AG04450 (cell line): ENCODE measurements at places on chromosomes 13 and 19.

GRCh38 chr13:82480415-82480814 lies 1401.9 kb downstream of the SLITRK1 start:
- DNase-seq: no peak

GRCh38 chr13:24854311-24854710 lies 90.3 kb downstream of the RNF17 start:
- DNase-seq: no peak

DNA sequence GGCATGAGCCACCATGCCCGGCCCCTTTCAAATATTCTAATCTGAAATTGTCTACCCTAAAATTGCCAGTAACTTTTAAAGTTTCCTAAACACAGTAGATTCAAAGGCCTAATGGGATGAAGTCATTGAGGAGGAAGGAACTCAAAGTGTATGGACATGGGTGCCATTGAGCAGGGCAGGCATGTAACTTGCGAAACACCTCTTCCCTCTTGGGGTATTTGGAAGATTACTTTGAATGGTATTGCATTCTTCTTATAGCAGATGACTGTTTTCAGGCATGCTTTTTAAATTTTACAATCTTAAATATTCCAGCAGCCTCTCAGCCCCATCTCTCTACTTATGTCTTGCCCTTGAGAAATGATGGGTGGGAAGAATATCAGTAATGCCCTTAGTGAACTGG lies 21.0 kb downstream of the TM9SF2 start:
- DNase-seq: no peak

- DNase-seq: no peak
These were observed 27.4 kb downstream of the FCGBP start for GRCh38 chr19:39906820-39907611.

DNA sequence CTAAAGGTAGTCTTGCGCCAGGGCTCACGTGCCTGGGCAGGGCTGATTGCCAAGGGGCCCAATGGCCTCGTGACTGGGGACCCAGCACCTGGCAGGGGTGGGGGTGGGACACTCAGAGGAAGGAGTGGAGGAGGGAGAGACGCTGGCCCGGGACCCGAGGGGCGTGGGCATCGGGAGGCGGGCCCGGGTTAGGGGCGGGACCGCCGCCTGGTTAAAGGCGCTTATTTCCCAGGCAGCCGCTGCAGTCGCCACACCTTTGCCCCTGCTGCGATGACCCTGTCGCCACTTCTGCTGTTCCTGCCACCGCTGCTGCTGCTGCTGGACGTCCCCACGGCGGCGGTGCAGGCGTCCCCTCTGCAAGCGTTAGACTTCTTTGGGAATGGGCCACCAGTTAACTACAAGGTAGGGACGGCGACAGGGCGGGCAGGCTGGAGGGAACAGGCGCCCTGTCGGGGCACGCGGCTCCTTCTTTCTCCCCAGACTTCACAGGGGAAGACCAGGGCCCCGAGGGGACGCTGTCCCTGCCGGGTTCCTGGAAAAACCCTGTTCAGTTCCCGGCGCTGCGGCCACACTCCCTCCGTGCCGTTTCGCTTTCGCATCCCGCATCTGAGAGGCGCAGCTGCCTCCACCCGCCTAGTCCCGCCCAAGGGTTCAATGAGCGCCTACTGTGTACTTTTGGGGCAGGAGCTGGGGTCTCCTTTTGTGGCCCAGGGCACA lies at the start of gene IFI30:
TSS of gene IFI30 (plus strand) at position 242 of the 717 bp plus-strand sequence. CDS start at position 271, 29 bp downstream.
- DNase-seq: no peak

- DNase-seq: no peak
These were observed 306.9 kb downstream of the SLITRK6 start for GRCh38 chr13:85492283-85492682.

DNA sequence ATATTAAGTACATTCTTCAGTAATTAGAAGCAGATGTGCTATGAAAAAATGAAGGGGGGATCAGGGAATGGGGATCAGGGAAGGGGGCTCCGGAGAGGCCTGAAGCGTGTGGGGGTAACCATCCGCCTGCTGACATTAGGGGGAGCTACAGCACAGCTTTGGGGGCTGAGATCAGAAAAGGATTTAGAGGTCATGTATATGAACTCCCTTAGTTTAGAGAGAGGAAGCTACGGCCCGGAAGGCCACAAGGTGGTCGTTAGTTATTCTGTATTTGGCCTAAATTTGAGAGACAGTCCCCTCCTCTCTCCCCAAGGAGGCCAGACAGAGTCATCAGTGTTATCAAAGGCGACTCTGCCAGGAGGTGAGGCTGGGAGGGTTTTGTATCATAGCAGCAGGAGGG lies 99.0 kb downstream of the TM9SF2 start:
- DNase-seq: no peak

GRCh38 chr13:91572439-91572838 lies 174.0 kb downstream of the GPC5 start:
- no peak for DNase-seq

GRCh38 chr19:54084410-54084809 lies 3.2 kb upstream of the TARM1 start:
- no peak for DNase-seq

- DNase-seq: no peak
These were observed 1.7 kb upstream of the DBP start for GRCh38 chr19:48638831-48639381.

DNA sequence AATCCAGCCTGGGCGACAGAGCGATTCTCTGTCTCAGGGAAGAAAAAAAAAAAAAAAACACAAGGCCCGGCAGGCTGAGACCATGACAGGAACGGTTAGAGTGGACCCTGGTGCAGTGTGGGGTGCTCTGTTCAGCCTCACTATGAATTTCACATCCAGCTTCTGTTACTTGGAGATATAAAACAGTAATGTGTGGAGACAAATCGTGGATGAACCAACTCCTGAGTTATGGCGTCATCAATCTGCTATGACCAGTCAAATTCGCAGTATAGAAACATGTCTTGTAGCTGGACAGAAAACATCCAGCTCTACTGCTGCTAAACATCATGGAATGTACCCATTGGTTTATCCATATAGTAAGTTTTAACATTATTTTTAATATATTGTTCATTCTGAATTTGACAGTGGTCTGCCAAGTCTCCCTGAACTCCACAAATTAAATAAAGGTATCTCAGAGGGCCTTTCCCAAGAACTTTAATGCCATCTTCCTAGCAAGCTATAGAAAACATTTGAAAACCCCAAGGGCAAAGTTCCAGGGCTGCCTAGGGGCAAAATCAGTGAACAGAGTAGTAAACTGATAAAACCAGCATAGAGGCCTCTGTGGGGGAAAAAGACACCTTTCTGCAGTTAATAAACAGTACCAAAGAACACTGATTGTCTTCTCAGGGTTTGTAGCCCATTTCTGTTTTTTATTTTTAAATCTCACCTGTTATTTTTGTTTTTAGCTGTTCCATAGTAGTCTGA lies 75.8 kb downstream of the LRCH1 start:
- DNase-seq: no peak

DNA sequence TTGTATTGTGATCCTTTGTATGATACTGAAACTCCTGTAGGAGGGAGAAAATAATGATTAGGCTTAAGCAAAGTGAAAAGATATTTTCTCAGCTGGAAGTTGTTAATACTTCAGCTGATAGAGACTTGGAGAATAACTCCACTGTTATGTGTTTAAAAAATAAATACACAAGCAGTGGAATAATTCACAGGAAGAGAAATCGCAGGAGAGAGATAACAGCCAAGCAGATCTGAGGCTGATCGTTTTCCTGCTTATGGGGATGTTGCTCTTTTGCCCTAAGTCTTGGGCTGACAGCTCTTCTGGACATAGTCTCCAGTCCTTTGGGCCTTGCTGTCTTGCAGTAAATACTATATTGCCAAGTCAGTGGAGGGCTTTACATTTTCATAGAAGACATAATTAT lies 93.3 kb downstream of the OLFM4 start:
- no peak for DNase-seq

DNA sequence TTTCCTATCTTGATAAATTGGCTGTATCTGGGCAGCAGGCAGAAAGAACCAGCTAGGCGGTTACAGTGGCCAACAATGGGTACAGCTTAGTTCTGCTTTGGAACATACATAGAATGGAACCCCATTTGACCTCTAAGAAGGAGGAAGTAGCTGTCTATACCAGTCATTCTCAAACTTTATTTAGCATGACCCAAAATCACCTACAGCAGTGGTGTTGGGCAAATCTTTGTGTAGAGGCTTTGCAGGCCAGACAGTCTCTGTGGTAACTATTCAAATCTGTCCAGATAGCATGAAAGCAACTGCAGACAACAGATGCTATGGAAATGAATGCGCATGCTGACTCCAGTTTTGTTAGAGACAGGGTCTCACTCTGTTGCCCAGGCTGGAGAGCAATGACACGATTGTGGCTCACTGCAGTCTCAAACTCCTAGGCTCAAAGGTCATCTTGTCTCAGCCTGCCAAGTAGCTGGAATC lies 12.0 kb upstream of the KCNC3 start:
- no peak for DNase-seq

DNA sequence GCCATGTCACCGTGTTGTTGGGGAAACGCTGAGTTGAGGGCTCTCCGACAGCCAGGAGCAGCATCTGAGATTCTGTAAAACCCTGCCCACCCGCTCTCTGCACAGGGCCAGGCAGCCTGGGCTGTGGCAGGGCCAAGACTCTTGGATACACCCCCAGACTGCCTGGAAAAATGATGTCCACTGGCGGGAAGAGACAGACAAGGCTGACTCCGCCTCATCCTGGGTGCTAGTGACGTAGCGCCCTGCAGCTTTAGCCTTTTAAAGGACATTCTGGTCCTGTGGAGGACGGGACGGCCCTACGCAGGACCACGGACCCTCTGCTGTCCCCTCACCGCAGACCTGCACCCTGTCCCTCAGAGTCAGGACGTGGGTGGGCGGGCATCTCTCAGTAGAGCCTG lies 20.7 kb upstream of the LILRA2 start:
- DNase-seq: no peak

DNA sequence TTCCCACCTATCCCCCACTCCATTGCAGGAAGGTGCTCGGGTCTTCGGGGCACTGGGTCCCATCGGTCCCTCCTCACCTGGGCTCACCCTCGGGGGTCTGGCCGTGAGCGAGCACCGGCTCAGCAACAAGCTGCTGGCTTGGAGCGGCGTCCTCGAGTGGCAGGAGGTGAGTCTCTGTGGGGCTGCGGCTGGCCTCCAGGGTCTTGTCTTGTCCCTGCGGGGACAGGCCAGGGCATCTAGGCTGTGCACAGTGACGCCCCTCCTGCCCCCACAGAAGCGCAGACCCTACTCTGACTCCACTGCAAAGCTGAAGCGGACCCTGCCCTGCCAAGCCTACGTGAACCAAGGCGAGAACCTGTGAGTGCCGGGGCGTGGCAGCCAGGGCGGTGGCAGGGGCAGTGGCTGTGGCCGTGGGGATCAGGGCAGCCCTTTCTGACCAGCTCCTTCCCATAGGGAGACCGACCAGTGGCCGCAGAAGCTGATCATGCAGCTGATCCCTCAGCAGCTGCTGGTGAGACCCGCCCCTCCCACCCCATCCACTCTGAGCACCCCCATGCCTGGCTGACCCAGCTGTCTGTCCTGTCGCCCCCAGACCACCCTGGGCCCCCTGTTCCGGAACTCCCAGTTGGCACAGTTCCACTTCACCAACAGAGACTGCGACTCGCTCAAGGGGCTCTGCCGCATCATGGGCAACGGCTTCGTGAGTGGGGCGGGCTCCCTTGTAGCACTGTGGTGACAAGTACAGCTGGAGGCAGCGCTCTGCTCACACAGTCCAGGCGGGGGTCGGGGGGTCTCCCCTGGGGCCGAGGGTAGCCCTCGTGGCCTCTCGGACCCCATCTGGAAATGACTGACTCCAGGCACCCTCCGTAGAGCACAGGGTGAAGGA lies 3.7 kb downstream of the PTOV1 start:
- DNase-seq: no peak

DNA sequence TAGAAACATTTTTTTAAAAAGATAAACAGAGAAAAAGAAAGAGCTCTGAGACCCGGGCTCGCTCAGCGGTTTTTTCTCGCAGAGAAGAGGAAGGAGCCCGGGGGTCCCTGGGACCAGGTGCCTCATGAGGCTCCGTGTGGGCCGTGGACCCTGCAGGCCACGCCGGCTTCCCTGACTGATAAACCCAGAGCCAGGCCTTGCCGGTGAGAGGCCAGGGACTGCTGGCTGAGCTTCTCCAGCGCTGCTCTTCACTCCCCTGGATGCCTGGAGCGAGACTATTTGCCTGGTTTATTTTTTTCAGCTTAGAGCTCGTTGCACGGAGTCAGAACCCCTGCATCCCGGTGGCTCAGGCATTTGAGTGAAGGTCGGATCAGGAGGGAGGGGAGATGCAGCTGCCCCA lies 53.4 kb upstream of the F7 start:
- DNase-seq: no peak

- no peak for DNase-seq
These were observed 352.8 kb downstream of the KLF12 start for GRCh38 chr13:73781384-73781783.

DNA sequence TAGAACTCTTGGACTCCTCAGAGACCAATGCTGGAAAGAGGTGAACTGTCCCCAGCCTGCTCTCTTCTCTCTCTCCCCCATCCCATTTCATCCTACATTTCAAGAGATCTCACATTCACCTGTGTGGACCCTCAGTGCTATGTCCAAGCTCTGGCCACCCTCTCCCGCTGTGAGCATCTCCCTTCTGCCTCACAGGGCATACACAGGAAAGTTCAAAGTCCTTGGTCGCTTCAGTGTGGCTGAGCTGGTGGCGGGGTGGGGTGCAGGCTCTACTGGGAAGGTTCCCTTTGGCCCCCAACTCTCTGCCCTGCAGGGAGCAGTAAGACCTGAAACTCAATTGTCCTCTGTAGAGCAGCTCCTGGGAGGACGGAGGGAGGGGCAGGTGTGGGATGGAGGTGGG lies 27.0 kb downstream of the SPTBN4 start:
- no peak for DNase-seq

- DNase-seq: no peak
These were observed 39.1 kb downstream of the GPR12 start for GRCh38 chr13:26721251-26722121.

- DNase-seq: no peak
These were observed 8.1 kb downstream of the ZNF749 start for GRCh38 chr19:57443121-57443696.

GRCh38 chr19:18007044-18007916 lies 690 bp upstream of the ARRDC2 start:
- no peak for DNase-seq

- no peak for DNase-seq
These were observed 8.1 kb upstream of the FXYD3 start for GRCh38 chr19:35107545-35107944.

DNA sequence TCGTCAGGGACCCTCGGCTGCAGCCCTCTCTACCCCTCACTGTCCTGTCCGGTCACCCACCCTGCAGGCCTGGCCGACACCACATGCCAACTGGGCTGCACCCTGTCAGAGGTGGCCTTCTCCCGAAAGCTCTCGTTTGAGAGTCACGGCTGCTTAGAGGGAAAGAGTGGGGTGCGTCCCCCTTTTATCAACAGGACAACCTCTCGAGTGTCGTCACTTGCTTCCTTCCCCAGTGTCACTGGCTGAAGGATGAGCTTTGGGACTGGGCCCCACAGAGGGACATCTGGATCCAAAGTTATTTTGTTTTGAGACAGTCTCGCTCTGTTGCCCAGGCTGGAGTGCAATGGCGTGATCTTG lies 28.5 kb downstream of the MAP2K2 start:
- DNase-seq: no peak

DNA sequence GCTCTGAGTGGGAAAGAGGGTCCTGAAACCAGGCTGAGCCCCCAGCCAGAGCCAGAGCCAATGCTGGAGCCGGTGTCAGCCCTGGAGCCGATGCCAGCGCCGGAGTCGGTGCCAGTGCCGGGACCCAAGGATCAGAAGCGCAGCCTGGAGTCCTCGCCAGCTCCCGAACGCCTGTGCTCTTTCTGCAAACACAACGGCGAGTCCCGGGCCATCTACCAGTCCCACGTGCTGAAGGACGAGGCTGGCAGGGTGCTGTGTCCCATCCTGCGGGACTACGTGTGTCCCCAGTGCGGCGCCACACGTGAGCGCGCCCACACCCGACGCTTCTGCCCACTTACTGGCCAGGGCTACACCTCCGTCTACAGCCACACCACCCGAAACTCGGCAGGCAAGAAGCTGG lies 369 bp downstream of the NANOS3 start:
- DNase-seq: no peak
